ENCODE measurements at places on chromosomes 1 and 21. TPM values are rescaled to one million over a fixed set of nuclear protein-coding genes. Genes with fewer than 3 reads are reported as not detected.

OR6K3 gene
- not detected for total RNA-seq

FCRLA gene
- total RNA-seq: 175 TPM

GRCh38 chr1:204435872-204436271, 24.3 kb upstream of the PPP1R15B start:
- no peak for DNase-seq

PGBD5 gene
- not detected for total RNA-seq

DNA sequence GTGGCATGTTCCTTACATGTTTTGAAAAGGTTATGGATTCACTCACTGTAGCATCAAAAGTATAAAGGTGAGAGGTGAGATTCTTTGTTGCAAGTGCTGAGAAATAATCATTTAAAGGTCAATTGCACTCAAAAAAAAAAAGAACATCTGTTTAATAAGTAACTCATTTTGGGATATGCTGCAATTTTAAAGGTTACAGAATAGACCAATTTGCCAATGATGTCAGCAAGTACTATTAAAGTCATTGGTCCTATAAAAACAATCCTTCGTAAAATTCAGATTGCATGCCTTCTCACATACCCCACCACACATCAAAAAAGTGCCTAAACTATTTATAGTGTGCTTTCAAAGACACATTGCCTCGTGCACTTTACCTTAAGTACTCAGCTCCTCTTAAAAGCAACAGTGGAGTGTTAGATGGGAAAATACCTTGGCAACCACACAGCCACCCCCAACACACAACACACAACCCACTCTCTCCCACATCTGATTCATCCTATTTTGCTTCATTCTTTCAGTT, 218.2 kb upstream of the ADGRL2 start:
- DNase-seq: no peak

DNA sequence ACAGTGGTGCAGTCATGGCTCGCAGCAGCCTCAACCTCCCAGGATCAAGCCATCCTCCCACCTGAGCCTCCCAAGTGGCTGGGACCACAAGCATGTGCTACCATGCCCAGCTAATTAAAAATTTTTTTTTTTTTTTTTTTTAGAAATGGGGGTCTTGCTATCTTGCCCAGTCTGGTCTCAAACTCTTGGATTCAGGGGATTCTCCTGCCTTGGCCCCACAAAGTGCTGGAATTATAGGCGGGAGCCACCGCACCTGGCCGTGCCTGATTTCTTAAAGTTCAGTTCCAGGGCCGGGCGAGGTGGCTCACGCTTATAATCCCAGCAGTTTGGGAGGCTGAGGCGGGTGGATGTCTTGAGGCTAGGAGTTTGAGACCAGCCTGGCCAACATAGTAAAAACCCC, 6.4 kb downstream of the THAP3 start:
- no peak for DNase-seq

DNA sequence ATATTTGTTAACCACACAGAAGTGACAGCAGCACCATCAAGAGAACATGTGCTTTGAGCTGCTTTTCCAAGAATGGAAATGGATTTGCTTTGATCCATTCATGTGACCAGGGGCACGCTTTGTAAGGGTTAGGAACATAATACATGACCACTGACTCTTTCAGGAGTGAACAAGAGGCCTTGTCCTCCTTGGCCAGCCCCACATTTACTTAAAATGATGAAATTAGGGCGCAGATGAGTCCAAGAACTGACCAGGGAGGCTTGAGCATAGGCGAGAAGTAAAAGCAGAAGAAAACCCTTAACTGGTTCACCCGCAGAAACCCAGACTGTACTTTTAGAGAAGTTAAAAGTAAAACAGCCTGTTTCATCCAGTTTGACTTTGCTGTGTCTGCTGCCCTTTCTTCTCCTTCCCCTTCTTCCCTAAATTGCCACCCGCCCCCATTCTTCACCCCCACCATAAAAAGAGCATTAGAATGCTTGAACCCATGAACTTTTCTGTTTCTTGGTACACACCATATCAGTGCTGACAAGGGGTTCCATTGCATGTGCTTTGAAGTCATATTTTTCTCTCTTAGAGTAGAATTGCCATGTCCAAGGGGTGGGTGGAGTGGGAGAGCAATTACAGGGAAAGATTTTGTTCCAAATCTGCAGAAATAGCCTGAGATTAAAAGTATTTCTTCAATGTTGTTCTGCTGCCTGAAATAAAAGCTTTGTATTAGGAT, 2.6 kb upstream of the GLUL start:
- DNase-seq: no peak

DNA sequence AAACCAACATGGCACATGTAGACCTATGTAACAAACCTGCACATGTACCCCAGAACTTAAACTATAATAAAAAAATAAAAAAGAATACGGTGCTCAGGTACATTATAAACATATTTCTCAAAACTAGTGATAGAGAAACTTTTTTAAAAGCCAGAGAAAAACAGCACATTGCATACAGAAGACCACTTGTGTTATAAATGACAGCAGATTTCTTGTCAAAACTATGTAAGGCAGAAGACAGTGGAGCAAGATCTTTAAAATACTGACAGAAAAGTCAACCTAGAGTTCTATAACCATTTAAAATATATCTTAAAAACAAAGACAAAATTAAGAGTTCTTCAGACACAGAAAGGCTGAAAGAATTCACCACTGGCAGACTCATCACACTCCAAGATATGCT, 144.7 kb downstream of the NEGR1 start:
- no peak for DNase-seq

- DNase-seq: no peak
Observed at GRCh38 chr1:109896681-109897080, 14.0 kb upstream of the CSF1 start.

GRCh38 chr1:160780398-160780755, 15.6 kb upstream of the LY9 start:
- DNase-seq: no peak

IGSF3 gene
- 7.2 TPM for total RNA-seq

GRCh38 chr1:170367615-170368014, 164.4 kb upstream of the GORAB start:
- no peak for DNase-seq

DNA sequence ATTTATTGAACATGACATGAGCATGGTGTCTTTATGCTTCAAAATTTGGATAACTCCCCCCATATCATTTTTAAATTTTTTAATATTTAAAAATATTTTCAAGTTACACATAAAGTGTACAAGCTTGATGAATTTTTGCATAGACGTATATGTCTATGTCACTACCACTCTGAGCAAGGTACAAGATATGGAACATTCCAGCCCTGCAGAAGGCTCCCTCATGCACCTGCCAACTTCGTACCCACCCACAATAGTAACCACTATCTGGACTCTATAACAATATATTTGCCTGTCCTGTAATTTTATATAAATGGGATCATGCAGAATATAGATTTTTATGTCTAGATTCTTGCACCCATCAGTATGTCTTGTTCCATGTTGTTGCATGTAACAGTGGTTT, 74.5 kb downstream of the CNST start:
- DNase-seq: no peak

CRYZ gene
- 31.2 TPM for total RNA-seq

HTR1D gene
- total RNA-seq: not detected

CFHR3 gene
- total RNA-seq: not detected

DNA sequence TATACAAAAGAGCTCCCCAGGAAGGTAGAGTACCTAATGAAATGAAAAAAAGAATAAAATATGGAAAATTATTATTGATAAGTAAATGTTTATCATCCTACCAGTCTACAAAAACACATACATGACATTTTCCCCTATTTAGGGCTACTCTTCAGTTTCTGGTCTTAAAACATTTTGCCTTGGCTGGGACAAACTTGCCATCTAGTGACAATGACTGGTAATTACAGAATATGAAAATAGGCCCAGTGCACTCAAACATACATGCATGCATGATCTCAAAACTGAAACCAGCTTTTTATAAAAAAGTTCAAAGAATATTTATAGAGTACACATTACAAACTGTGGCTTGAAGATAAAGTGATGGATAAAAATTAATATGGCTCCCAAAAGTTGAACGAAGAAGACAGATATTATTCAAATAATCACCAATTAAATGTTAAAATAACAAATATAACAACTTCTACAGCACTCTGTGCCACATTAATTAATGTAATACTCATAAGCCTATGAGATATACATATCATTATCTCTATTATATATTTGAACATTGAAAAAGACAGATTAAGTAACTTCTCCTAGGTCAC, 10.5 kb upstream of the RNPC3 start:
- DNase-seq: no peak

- DNase-seq: no peak
Observed at GRCh38 chr1:22782406-22782805, 71.8 kb downstream of the EPHB2 start.

- no peak for DNase-seq
Observed at GRCh38 chr1:74323937-74324473, 88.8 kb downstream of the TNNI3K start.

DNA sequence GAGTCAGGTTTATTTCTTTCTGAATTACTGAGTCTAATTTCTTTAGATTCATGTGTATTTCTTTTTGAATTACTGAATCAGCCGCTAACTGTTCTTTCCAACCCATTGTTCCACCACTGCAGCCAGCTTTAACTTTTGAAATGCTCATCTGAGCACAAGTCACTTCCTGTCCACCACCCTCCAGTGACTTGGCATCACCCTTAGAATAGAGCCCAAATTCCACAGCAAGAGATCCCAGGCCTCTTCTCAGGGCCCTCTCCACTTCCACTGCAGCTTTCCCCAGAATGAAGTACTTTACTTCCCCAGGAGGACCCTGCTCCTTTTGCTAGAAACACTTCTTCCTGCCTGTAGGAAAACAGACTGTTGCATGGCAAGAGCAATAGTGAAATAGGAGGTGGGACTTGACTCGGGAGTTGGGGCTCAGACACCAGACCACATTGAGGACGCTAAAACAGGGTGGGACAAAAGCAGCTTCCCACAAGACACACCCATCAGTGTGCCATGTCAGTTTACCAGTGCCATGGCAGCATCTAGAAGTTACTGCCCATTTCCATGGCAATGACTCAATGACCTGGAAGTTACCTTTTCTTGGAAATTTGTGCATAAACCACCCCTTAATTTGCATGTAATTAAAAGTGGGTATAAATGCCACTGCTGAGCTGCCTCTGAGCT, 56.5 kb upstream of the ADAR start:
- DNase-seq: no peak

DNA sequence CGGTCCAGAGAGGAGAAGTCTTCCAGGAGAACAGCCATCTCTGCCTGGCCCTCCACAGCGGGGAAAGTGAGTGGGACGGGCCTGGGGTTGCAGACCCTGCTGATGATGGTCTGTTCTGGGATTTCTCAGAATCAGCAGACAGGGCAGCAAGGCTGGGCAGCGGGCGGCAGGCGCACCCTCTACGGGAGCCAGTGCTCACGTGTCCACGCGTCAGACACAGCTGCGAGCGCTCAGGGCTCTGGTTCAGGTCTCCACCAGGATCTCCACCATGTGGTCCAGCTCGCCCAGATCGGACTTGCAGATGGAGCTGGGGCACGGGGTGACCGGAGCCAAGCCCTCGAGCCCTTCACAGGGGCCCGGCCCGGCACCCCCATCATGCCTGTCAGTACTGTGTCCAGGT, 5.5 kb downstream of the CLCA4 start:
- DNase-seq: no peak

DNA sequence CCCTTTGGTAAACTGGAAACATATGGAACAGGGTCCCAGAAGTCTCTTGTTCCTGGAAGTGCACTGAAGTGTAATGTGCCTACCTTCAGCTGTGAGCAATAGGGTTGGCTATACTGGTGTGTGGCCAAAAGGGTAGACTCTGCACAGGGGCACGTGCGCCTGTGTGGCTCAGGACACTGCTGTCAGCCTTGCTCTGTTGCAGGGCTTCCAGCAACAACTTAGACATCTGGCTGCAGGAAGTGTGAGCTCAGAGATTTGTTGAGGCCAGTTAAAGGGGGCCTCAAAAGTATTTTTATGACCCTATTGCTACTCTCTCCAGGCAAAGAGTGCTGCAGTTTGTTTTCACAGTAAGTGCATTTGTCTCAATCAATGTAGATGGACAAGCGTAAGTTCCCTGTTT, 7.5 kb downstream of the CTPS1 start:
- DNase-seq: no peak

- DNase-seq: no peak
Observed at GRCh38 chr1:154598871-154599635, 8.9 kb downstream of the ADAR start.

DMRTA2 gene
- not detected for total RNA-seq

GRCh38 chr1:245153081-245153551, 1.7 kb upstream of the KIF26B start:
- peak; percentile 57 for DNase-seq

DNA sequence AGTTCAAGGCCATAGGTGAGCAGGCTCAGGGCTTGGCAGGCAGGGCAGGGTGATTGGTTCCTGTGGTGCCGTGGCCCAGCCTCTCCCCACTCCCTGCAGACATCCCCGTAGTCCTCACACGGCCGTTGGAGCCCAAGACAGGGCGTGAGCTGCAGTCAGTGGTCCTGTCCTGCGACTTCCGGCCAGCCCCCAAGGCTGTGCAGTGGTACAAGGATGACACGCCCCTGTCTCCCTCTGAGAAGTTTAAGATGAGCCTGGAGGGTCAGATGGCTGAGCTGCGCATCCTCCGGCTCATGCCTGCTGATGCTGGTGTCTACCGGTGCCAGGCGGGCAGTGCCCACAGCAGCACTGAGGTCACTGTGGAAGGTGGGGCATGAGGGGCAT, 71.9 kb downstream of the OBSCN start:
- no peak for DNase-seq

NID1 gene
- 0.10 TPM for total RNA-seq

PRAMEF26 gene
- not detected for total RNA-seq

- no peak for DNase-seq
Observed at GRCh38 chr1:152495066-152495675, 15.4 kb upstream of the LCE5A start.

DNA sequence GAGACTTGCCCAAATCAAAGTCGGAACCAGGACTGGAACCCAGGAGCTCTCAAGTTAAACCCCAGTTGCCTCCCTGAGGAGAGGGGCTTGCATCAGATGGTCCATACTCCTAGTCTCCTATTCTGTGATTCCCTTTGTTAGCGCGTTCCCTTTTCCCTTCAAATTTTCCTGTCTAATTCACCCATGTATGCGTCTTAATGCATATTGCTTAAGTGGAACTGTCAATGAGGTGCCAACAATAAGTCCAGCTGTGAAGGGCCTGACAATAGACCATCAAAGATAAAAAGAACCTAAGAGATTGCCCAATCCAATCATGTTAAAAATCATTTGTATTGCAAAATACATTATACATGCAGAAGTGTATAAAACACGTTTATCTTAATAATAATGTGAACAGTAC, 634 bp upstream of the SPATA6 start:
- DNase-seq: no peak

GRCh38 chr1:185652348-185652747, 81.8 kb upstream of the HMCN1 start:
- DNase-seq: no peak

OR2L8 gene
- total RNA-seq: not detected

All from activated B cell treated with CpG ODN at 0.5 μM for 24 hours (primary cell).